Stimulated activated CD4-positive, alpha-beta T cell treated with anti-CD3 and anti-CD28 coated beads, Interleukin-1b, Interleukin-23, amount 100 ng/mL, for 48 hours (primary cell): ENCODE measurements at places on chromosomes 1 and 21.

DNA sequence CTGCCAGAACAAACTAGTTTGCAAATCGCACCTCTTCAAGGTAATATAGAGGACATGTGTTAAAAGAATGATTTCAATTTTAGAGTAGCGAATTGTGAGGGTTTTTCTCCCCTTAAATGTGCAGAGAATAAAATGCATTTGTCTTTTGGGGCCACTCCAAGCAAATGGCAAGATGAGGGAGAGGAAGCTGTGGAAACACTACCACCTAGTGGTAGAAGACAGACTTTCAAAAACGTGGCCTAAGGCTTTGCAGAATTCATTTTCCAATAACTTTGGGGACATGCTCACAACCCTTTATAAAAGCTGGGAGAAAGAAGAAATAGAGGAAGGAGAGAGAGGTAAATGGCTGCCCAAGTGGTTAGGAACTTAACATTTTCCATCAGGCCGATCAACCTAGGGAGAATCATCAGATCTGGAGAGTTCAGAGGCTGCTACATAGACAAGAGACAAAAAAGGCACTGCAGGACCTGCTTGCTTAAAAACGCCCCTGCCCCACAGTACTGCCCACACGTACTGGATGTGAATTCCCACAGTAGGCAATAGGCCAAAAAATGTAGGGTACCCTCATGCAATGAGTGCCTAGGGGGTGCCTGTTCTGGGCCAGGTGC is 15.7 kb upstream of the RCAN1 start:
- DNase-seq = no peak

GRCh38 chr1:156656806-156657740 is 15.2 kb downstream of the BCAN start:
- peak; percentile 63 for DNase-seq

- DNase-seq = no peak
Measured at GRCh38 chr1:79785964-79786363, 779.4 kb upstream of the ADGRL4 start.

GRCh38 chr21:29949991-29950390 is 10.2 kb upstream of the GRIK1 start:
- DNase-seq = no peak

- no peak for DNase-seq
Measured at GRCh38 chr21:15992171-15992570, 262.4 kb downstream of the USP25 start.

DNA sequence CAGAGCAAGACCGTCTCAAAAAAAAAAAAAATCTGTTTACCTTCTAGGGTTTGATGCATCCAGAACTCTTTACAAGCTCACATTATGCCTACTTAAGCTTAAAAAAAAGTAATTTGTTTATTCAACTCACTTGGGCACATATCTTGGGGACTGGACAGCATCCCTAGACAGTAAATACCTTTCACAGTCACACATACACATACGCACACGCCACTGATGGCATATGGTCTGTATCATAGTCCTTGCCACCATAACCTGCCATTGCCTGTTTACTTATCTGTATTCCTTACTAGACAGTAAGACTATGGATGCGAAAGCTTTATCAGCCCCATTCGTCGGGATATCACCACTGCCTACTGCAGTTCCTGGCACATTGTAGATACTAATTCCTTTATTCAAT is 446.3 kb upstream of the RGS18 start:
- DNase-seq = no peak

- DNase-seq = peak; percentile 81
Measured at GRCh38 chr21:17611414-17612022, 1.2 kb downstream of the BTG3 start.

DNA sequence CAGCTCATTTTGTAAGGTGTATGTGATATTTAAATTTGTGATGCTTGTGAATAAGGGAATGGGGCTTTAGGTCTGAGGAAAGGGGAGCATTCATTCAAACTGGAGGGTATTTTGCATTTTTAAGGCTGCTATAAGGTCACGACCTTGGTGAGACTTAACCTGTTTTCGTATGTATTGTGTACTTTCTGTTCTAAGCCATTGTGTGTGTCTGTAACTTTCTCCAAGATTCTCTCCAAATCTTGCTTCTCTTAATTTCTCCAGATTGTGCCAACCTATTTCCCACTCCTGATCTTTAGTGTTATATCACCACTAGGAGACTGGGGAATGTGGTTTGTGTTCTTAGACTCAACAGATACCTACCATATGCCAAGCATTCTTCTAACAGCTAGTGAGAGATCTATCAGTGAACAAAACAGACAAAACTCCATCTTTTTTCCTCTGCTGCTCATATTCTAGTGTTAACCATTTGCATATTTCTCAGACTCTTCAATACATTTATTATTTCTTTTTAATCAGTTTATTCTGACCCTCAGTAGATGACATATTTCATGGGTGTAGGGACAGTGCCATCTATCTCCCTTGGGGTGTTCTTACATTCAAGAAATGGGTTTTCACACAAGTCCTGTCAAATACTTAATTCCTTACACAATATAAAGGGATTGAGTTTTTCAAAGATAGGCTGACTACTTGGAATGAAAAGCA is 27.5 kb downstream of the ATP1B1 start:
- no peak for DNase-seq

DNA sequence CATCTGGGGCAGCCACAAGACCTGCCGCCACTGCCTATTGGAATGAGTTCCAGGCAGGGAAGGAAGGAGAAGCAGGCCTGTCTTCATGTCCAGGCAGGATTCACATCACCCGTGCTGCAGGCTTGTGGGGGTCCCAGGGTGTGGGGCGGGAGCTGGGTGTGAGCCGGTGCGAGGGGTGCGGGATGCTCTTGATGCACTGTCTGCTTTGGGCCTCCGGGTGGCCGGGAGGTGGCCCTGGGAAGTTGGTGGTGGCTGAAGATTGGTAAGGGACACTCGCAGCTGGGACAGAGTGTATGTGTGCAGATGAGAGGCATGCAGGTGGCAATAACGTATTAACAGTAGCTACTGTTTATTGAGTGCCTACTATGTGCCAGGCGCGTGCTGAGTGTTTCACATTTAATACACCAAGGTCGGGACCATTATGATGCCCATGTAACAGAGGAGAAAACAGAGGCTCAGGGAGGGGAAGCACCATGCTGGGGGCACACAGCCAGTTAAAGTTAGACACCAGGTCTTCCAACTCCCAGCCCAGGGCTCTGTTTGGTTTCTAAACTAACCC is 3.3 kb downstream of the CROCC start:
- DNase-seq = no peak

- no peak for DNase-seq
Measured at GRCh38 chr21:45860493-45861155, 120.9 kb upstream of the COL6A1 start.

GRCh38 chr1:30786264-30786991 is 28.9 kb upstream of the LAPTM5 start:
- no peak for DNase-seq

GRCh38 chr1:29171089-29171488 is 10.6 kb downstream of the SRSF4 start:
- DNase-seq = no peak

DNA sequence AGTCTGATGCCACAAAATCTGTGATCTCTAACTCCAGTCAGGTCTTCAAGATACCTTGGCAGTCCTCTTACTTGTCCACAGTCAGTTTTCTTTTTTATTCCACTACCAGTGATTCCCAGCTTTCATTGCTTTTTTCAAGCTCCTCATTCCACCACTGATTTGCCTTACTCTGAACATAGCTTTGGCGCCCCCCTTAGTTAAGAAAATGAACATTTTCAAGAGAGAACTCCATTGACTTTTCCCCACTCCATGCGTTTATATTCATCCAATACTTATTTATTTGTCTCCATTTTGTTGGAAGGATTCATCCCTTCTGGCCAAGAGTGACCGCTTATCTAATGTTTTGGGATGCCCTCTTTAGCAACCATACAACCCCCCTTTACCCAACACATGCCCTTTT is 33.9 kb upstream of the IPO9 start:
- no peak for DNase-seq

GRCh38 chr1:230326971-230327891 is 98.9 kb downstream of the PGBD5 start:
- no peak for DNase-seq

GRCh38 chr21:38851101-38851500 is 45.4 kb downstream of the ETS2 start:
- no peak for DNase-seq

GRCh38 chr1:217542136-217542777 is 88.6 kb downstream of the GPATCH2 start:
- DNase-seq = no peak

GRCh38 chr1:21634806-21635535 is 34.2 kb downstream of the RAP1GAP start:
- no peak for DNase-seq
